Ascending aorta (tissue), 2 donors: ENCODE measurements at places on chromosomes 1 and 21.

DNA sequence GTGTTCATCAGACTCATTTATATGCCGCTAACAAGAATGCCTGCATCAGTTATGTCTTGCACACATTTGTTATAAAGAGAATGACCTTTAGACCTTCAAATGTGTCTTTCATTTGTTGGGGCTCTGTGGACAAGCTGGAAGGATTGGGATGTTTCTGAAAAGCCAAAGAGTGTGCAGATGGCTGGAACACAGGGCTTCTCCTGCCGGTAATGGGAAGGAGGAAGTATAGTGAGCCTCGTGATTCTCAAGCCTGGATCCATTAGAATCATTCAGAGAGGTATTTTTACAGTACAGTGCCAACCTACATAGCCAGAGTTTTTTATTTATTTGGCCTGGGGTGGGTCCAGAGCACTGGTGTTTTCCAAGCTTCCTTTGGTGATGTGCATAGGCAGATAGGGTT is 40.6 kb upstream of the ATP1A1 start:
- no peaks in the 10 kb centered on the region for H3K4me1 ChIP-seq
- no peak overlapping the region for H3K4me3 ChIP-seq
- no peak overlapping the region for H3K27ac ChIP-seq
- H3K36me3 ChIP-seq: no peaks in the 10 kb centered on the region

DNA sequence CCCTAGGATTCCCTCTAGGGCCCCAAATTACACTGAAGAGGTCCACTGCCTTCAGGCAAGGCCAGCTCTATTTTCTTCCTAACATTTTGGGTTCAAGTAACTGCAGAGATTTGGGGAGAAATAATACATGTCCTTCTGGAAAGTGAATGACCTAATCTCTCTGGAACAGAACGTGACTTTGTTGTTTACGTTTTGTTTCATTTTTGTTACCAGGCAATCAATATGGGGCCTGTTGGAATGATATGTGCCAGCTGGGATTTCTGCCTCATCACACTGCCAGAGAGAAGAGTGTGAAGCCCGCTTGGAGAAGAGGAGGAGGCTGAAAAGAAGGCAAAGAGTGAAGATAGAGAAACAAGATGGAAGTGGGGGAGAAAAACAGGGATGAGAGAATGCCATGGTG is 116.7 kb downstream of the FASLG start:
- H3K27me3 ChIP-seq: no peaks in the 10 kb centered on the region
- H3K4me1 ChIP-seq: no peaks in the 10 kb centered on the region
- H3K4me3 ChIP-seq: no peak overlapping the region
- no peak for DNase-seq
- no peaks in the 10 kb centered on the region for H3K36me3 ChIP-seq
- no peak overlapping the region for H3K27ac ChIP-seq

- H3K4me3 ChIP-seq: no peak overlapping the region
- no peaks in the 10 kb centered on the region for H3K36me3 ChIP-seq
- H3K4me1 ChIP-seq: no peaks in the 10 kb centered on the region
- no peaks in the 10 kb centered on the region for H3K27me3 ChIP-seq
These were observed 730.7 kb upstream of the ADGRL4 start for GRCh38 chr1:79737193-79737592.

DNA sequence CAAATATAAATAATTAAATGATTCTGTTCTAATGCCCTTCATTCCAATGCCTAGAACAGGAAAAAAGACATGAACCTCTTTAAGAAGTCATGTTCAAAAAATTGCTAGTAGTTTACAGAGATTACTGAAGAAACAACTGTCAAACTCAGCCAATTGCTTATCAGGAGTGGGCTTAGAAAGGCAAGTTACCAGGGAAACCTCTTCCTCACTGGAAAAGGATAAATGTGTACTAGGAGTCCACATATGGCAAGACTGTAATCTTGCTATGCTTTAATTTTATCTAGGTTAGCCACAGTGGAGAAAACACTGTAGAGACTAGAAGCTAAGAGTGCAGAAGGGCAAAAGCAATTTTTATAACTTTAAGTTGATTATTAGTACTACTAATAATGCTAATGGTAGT is 42.1 kb upstream of the DEPDC1 start:
- H3K4me1 ChIP-seq: no peaks in the 10 kb centered on the region
- DNase-seq: no peak
- no peak overlapping the region for H3K4me3 ChIP-seq
- H3K27ac ChIP-seq: no peak overlapping the region
- H3K36me3 ChIP-seq: no peaks in the 10 kb centered on the region

DNA sequence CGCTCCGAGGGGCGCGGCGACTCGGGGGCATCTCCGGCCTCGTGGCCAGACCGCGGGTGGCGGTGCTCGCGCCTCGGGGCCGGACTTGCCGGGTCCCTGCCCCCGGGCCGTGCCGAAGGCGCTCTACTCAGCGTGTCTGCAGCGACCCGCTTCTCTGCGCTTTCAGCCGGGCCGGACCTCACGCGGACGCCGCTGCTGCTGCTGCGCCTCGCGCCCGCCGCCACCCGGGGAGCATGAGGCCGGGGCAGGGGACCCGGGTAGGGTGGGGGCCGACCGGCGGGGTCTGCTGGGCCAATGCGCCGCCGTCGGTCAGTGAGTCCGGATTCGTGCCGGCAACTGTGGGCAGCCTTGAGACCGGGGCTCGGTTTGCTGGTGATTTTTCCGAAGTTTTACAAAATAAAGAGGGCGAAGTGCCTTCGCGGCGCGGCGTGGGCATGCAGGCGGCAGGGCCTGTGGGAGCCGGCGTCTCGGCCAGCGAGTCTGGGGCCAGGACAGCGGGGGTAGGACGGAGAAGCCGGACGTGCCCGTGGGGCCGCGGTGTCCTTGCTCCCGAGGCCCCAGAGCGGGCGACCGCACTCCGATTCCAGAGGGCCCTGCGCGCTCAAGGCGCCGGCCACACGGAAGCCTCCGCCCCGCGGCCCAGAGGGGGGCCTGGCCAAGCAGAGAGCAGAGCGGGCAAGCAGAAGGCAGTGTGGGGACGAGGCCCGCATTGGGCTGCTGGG is 749 bp downstream of the FAM163A start:
- H3K4me3 ChIP-seq: peak overlapping the region; percentile 58
- H3K27ac ChIP-seq: no peak overlapping the region
- H3K27me3 ChIP-seq: no peaks in the 10 kb centered on the region
- H3K36me3 ChIP-seq: no peaks in the 10 kb centered on the region
- peaks cover 7% of the 10 kb centered on the region for H3K4me1 ChIP-seq

- no peak overlapping the region for H3K4me3 ChIP-seq
- no peak for DNase-seq
- H3K36me3 ChIP-seq: no peaks in the 10 kb centered on the region
These were observed 1384.1 kb upstream of the B3GALT2 start for GRCh38 chr1:194570476-194570875.

DNA sequence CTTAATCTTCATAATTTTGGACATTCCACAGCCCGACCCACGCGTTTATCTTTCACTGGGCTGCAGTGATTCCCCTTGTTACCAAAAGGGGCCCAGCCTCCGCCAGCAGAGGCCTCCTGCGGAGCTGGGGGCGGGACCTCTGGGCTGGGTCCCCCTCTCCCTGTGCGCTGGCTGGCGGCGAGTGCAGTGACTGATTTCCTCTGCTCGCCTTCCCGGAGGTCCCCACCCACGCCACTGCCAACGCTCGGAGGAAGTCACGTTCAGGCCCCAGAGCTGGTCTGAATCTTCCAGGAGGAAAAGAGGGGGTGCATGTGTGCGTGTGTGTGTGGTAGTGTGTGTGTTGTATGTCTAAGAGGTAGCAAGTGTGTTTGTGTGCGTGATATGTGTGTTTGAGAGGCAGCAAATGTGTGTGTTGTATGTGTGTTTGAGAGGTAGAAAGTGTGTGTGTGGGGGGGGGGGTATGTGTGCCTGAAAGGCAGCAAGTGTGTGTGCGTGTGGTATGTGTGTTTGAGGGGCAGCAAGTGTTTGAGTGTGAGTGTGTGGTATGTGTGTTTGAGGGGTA is 35.0 kb upstream of the JAK1 start:
- H3K4me3 ChIP-seq: no peak overlapping the region
- peak overlapping the region; percentile 98 for H3K27ac ChIP-seq
- DNase-seq: peak; percentile 90
- H3K4me1 ChIP-seq: peaks cover 9% of the 10 kb centered on the region

- H3K4me3 ChIP-seq: no peak overlapping the region
- H3K4me1 ChIP-seq: no peaks in the 10 kb centered on the region
- no peaks in the 10 kb centered on the region for H3K36me3 ChIP-seq
- no peaks in the 10 kb centered on the region for H3K27me3 ChIP-seq
- H3K27ac ChIP-seq: no peak overlapping the region
These were observed 33.4 kb downstream of the KRTAP10-1 start for GRCh38 chr21:44506279-44507255.

GRCh38 chr1:196650403-196650802 is 1.4 kb upstream of the CFH start:
- H3K27ac ChIP-seq: no peak overlapping the region
- no peaks in the 10 kb centered on the region for H3K4me1 ChIP-seq
- no peaks in the 10 kb centered on the region for H3K36me3 ChIP-seq
- H3K4me3 ChIP-seq: no peak overlapping the region

DNA sequence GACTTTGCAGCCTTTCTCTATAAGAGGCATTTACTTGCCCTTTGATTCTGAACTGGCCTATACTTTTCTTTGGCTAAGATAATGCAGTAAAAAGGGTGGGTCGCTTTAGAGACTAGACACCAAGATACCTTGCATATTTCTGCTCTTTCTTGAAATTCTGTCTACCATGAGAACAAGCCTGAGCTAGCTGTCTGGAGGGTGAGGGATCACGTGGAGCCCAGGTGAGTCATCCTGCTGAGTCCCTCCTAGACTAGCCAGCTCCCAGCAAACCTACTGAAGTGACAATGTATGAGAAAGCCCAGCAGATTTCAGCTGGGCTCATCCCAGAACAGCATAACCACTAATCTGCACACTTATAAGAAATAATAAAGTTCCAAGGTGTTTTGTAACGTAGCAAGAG is 408.0 kb upstream of the KAZN start:
- no peaks in the 10 kb centered on the region for H3K36me3 ChIP-seq
- H3K4me1 ChIP-seq: no peaks in the 10 kb centered on the region
- no peaks in the 10 kb centered on the region for H3K27me3 ChIP-seq

GRCh38 chr21:33640697-33641351 is 717 bp downstream of the CRYZL1 start:
- peaks cover 4% of the 10 kb centered on the region for H3K4me1 ChIP-seq
- DNase-seq: no peak
- H3K4me3 ChIP-seq: peak overlapping the region; percentile 100
- no peaks in the 10 kb centered on the region for H3K27me3 ChIP-seq

GRCh38 chr1:183777328-183777727 is 27.6 kb upstream of the RGL1 start:
- no peaks in the 10 kb centered on the region for H3K36me3 ChIP-seq
- H3K27ac ChIP-seq: no peak overlapping the region
- H3K4me1 ChIP-seq: no peaks in the 10 kb centered on the region
- no peak overlapping the region for H3K4me3 ChIP-seq
- DNase-seq: no peak

DNA sequence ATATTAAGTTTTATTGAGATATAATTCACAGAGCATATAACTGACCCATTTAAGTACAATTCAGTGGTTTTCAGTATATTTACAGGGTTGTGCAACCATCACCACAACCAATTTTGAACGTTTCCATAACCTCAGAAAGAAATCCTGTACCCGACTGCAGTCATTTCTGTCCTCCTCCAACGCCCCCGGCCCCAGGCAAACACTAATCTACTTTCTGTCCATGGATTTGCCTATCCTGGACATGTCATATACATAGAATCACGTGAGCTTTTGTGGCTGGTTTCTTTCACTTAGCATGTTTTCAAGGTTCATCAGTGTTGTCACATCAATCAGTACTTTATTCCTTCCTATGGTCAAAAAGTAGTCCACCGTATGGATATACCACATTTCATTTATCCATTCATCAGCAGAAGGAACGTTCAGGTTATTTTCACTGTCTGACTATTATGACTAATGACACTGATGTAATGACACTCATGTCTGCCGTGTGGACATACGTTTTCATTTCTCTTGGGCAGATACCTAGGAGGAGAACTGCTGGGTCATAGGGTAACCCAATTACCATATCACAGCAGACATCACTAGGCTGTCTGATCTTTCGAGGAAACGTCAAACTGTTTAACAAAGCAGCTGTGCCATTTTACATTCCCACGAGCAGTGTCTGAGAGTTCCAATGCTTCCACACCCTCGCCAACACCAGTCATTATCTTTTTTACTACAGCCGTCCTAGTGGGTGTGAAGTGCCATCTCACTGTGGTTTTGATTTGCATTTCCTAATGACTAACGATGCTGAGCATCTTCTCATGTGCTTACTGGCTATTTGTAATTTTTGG is 30.8 kb downstream of the MRPL37 start:
- no peaks in the 10 kb centered on the region for H3K27me3 ChIP-seq
- no peak overlapping the region for H3K4me3 ChIP-seq
- peaks cover 4% of the 10 kb centered on the region for H3K36me3 ChIP-seq
- no peak for DNase-seq

DNA sequence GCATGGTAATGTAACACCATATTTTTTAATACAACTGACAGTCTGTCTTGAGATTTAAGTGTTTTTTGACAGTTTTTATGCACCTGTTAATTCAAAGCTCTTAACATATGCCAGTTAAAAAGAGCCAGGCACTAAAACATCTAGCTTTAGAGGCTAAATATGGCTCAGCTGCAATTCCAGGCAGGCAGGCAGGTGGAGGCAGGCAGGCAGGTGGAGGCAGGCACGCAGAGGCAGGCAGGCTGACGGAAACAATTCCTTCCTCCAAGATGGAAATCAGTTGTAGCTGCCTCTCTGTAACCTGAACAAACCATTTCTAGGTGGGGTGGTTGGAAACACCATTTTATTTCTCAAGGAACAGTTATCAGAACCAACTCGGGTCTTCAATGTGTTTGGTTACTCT is 51.2 kb downstream of the GORAB start:
- peaks cover 10% of the 10 kb centered on the region for H3K4me1 ChIP-seq
- H3K27me3 ChIP-seq: no peaks in the 10 kb centered on the region
- no peaks in the 10 kb centered on the region for H3K36me3 ChIP-seq
- no peak overlapping the region for H3K27ac ChIP-seq
- DNase-seq: no peak
- H3K4me3 ChIP-seq: no peak overlapping the region

- H3K4me3 ChIP-seq: no peak overlapping the region
- H3K36me3 ChIP-seq: no peaks in the 10 kb centered on the region
- no peak overlapping the region for H3K27ac ChIP-seq
- H3K27me3 ChIP-seq: no peaks in the 10 kb centered on the region
These were observed 37.6 kb upstream of the LDLRAP1 start for GRCh38 chr1:25505656-25506385.

DNA sequence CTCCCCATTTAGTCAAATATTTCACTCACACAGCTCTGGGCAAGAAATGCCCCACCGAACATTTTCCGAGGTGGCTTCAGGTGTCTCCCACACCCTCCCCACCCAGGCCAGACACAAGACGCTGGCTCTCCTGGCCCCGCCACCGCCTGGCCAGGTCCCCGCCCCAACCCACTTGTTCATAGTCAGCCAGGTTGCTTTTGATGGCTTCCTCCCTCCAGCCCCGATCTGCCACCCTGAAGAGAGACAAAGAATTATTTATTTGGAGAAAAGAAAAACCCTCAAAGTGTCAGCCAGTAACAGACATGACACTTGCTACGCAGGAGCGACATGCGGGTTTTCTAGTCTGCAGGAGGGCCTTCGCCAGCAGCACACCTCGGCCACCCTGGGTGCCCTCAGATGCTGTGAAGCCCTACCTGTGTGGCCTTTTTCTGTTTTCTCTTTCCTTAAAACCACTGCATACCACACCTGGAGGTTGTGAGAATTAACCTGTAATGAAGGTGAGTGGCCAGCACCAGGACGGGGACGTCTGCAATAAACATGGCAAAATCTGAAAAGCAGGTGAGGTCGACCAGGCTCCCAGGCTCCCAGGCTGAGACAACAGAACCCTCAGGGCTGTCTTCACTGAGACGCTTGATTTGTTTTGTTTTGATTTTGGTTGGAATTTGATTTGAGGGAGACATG is 27.2 kb downstream of the SSBP3 start:
- H3K36me3 ChIP-seq: peaks cover 4% of the 10 kb centered on the region
- H3K4me1 ChIP-seq: peaks cover 4% of the 10 kb centered on the region
- no peak overlapping the region for H3K27ac ChIP-seq
- no peak overlapping the region for H3K4me3 ChIP-seq
